ENCODE measurements at places on chromosomes 7 and 10. TPM values are rescaled to one million over a fixed set of nuclear protein-coding genes. Genes with fewer than 3 reads are reported as not detected.

Gene KCND2
- total RNA-seq: not detected

Gene MBL2
- total RNA-seq: not detected

Gene CLDN3
- not detected for total RNA-seq

Gene C7orf33
- not detected for total RNA-seq

Gene CTAGE8
- total RNA-seq: 0.97 TPM

Gene NUTM2A
- 0.75 TPM for total RNA-seq

Gene ZNF736
- 27.8 TPM for total RNA-seq

Gene PON2
- 3.3 TPM for total RNA-seq

Gene TRIM4
- total RNA-seq: 33.5 TPM

Gene ABCB1
- 2.8 TPM for total RNA-seq

Gene ADCYAP1R1
- total RNA-seq: not detected

Gene PRR15
- total RNA-seq: not detected

Gene GCK
- total RNA-seq: not detected

Gene MRLN
- total RNA-seq: not detected

Gene IL6
- total RNA-seq: 0.67 TPM

Gene CLCN1
- not detected for total RNA-seq

Gene SPDYE2B
- total RNA-seq: not detected

Gene HOXA11
- total RNA-seq: not detected

Measured in activated CD4-positive, alpha-beta T cell treated with anti-CD3 and anti-CD28 coated beads, Interleukin-2, amount 10 ng/mL, durations not matched to agents 7 days and 5 days (primary cell).